ENCODE measurements at places on chromosomes 3 and 15. TPM values are rescaled to one million over a fixed set of nuclear protein-coding genes. Genes with fewer than 3 reads are reported as not detected.

The CCNB2 gene
- total RNA-seq, result 6.3 TPM

The A4GNT gene
- total RNA-seq, result not detected

The RBP2 gene
- total RNA-seq, result not detected

The CPNE4 gene
- total RNA-seq, result 0.24 TPM

The LRRN1 gene
- 0.72 TPM for total RNA-seq

The HLTF gene
- total RNA-seq, result 23.6 TPM

The C3orf20 gene
- total RNA-seq, result not detected

The PLSCR2 gene
- 0.21 TPM for total RNA-seq

The FBXW12 gene
- not detected for total RNA-seq

The CCK gene
- total RNA-seq, result 0.96 TPM

The CLRN1 gene
- not detected for total RNA-seq

All from tracheal epithelial cell (primary cell).